ENCODE measurements at places on chromosomes 12 and 14.
A peak's percentile ranks its signal among the peaks of the same experiment; 100 is the strongest.

GRCh38 chr12:41014643-41015020 lies 173.5 kb upstream of the PDZRN4 start:
- DNase-seq, result no peak

DNA sequence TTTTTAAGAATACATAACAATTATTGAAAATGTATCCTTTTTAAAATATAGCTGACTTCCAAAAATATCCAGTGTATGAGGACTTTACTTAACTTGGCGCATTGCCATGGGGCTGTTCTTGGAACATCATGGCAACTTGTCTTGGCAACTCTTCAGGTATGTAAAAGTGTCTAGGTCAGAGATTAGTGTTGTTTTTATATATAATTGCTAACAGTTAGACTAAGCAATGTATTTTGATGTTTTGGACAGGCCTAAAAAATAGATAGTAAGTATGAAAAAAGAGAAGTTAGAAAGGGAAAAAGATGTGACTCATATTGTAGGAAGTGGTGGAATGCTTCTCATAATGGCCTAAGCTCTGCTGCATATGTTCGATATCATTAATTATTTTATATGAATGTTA lies 70.9 kb downstream of the MON2 start:
- DNase-seq, result no peak

DNA sequence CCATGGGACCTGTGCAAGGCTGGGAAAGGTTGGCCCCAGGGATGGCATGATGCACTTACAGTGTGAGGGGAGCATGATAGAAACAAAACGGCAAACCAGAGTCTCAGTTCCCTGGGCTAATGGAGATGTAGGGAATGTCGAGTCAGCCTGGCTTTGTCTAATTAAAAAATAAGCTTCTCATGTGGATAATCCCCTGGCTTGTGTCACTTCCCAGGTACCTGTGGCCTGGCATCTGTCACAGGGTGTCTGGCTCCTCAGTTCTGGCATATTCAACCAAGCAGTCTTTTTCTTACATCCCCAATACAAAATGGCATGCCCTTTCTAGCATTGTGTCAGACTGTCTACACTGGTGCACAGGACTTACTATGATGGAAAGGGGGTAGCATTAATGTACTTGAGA lies 261.4 kb downstream of the GRIN2B start:
- no peak for DNase-seq

DNA sequence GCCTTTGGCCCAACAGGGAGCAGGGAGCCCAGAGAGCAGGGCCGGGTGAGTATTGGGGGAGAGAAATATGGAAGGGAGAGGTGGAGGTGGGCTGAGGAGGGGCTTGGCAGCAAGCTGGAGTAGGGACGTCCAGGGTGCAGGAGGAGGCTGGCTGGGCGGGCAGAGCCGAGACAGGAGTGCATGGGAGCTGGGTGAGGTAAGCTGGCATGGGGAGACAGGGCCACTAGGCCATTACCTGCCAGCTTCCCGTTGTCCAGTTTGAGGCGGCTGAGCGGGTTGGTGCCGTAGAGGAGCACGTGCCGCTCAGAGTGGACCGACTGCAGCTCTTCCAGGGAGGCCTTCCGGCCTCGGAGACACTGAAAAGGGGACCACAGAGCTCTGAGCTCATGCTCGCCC lies 18.3 kb downstream of the SLC48A1 start:
- no peak for DNase-seq

DNA sequence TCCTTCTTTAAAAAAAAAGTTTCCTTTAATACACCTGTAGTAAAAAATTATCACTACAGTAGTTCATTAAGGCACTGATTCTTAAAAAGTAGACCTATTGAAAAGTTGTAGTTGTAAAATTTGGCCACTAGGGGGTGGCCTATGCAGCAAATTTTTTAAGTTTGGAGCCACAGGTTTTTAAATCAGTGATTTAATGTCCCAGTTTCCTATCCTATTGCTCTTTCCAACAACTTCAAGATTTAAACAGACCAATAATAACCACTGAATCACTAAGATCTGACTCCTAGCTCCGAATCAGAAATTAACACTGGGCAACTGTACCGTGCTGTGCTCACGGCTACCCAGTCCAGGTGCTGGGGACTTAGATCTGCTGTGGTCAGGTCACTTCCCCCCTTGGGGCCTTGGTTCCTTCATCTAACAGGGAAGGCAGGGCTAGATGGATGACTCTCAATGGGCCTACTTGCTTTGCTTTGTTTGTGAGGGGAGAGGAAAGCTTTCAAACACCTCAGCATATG lies 279.3 kb downstream of the MED13L start:
- no peak for DNase-seq

DNA sequence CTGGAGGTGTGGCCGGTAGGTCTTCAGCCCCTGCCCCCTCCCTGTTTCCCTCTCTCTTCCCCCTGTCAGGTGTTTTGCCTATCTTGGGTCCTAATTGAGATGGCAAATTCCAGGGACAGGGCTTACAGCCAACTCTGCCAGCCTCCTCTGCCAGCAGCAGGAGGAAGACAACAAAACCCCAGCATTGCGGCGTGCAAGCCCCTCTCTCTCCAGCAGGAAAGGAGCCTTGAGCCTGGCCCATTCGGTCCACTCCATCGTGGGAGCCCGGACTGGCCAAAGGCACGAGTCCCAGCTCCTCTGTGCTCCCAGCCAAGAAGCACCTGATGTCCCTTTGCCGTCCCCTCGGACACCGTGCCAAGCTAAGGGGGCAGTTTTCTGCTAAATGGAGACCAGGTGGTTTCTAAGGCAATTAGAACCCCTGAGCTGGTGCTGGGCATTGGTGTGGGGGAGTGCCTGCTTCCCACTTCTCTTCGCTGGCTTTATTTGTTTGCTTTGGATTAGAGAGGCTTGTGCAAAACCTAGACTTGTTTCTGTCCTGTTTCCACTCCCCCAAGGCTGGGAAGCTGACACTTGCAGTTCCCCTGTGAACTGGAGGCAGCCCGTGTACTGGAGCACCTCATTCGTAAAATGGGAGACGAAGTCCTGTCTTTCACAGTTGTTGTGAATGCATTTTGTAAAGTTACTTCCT lies 57.1 kb upstream of the LHX5 start:
- no peak for DNase-seq

DNA sequence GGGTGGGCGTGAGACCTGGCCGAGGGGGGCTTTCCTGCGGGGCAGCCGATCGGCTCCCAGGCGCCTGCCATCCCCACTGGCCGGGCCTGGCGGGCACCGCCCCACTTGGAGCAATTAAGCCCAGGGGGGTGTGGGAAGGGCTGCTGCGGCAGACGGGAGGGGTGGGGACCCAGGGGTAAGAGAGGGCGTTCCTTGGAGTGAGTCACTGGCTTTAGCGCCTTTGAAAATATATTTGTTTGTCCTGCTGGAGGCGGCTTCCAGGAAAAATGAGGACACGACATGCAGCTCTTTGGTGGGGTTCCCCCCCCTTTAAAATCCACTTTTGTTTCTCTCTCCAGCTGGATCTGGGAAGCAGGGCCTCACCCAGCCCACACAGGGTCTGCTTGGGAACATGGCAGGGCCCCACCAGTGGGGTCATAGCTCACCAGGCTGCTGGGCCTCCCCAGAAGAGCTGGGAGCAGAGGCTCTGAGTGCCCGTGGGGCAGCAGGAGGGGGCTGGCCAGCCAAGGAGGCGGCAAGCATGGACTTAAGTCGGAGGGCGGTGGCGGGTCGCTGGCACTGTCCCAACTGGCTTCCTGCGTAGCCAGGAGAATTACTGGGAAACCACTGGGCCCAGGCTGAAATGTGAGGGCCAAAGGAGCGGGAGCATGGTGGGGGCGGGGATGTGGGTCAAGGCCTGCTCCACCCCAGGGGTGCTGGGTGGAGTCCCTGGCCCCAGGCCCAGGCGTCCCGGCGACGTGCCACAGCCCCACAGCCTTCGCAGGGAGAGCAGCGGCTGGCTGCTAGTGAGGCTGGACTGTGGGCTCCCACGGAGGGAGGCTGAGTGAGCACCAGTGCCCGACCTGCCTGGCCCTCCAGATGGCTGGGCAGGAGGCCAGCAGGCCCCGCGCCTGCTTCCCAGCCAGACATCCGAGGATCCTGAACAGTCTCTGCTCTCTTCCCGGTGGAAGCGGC lies 128.0 kb downstream of the RFLNA start:
- peak; percentile 64 for DNase-seq

- DNase-seq, result no peak
Observed at GRCh38 chr14:100915560-100915959, 12.0 kb upstream of the RTL1 start.

GRCh38 chr12:12138203-12139154 lies 67.7 kb downstream of the BCL2L14 start:
- no peak for DNase-seq

- DNase-seq, result no peak
Observed at GRCh38 chr12:74945771-74946198, 263.9 kb downstream of the KCNC2 start.

DNA sequence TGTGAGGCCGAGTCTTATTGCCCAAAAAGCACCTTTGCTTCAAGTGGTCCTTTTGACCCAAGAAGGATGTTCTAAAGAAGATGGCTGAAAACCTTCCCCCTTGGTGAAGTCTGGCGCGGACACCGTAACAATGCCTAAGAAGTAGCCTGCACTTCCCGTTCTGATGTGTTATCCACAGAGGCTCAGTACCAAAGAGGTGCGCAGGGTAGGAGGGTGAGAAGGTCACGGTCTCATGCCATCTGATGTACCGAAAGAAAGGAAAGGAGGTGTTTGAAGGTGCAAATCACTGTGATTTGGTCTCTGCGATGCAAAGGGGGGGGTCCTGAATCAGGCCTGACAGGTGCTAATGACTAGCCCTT lies 9.9 kb downstream of the PEBP1 start:
- DNase-seq, result no peak

- DNase-seq, result no peak
Observed at GRCh38 chr12:62860501-62861411, 74.2 kb downstream of the PPM1H start.

DNA sequence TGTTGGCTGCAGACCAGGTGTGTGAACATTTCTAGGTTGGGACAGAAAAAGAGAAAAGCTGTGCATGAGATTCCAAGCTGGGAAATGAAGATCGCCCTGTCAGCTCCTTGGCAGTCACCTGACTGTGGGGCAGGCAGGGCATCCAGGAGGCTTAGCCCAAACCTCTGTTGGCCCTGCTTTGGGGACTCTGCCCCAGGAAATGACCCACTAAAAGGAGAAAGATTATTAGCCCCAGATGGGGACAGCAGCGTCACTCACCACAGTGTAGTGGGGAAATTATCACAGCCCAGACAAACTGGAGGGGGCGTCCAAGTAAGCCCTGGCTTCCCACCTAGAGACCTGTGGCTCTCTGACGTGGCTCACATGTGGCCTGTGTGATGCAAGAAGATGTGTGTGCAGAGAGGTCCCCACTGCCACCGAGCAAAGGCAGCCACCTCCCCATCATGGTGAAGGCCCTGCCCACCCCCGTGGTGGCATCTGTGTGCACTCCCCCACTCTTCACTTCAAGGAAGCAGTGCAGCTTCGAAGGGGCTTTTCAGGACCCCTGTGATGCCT lies 39.1 kb downstream of the DIO3 start:
- DNase-seq, result no peak

DNA sequence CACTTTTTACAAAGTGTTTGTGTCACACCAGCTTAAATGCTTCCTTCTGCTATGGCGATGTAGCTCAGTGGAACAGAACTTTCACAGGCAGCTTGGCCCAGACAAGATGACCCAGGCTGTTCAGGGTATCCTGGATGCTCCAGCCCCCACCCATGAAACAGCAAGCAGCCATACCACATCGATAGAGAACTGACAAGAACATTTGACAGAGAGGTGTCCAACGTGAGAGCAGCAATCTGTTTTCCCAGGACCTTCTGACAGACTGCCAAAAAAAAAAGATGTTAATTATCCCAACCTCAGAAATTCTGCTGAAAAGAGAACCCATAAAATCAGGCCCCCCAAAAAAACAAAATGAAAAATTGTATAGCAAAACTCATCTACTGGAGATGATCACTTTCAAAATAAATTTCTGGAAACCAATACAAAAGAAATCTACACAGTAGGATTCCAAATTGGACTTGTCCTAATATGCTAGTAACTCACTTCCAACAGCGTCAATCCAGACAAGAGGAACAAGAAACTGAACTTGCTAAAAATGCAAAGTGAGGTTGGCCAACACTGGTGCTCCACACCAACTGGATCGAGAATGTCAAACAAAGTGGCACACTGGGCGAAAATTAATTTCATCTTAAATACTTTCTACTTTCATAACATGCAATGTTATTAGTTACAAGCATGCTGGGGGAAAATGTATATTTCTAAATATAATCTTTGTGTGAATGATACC lies 118.8 kb downstream of the DPF3 start:
- DNase-seq, result no peak

DNA sequence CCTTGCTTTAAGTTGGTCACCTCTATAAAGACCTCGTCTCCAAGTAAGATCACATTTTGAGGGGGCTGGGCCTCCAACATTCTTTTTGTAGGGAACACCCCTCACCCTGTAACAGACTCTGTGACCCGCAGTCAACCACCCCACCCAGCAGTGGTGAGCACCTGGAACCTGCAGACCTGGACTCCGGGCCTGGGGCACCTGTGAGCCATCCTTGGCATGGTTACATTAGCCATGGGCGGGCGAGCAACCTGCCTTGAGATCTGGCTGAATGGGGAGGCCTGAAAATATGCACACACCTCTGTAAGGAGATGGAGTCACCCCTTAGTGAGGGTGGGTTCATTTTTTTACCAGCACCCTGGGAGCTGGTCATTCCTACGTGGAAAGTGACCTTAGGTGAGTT lies 95.3 kb downstream of the RIMBP2 start:
- no peak for DNase-seq

DNA sequence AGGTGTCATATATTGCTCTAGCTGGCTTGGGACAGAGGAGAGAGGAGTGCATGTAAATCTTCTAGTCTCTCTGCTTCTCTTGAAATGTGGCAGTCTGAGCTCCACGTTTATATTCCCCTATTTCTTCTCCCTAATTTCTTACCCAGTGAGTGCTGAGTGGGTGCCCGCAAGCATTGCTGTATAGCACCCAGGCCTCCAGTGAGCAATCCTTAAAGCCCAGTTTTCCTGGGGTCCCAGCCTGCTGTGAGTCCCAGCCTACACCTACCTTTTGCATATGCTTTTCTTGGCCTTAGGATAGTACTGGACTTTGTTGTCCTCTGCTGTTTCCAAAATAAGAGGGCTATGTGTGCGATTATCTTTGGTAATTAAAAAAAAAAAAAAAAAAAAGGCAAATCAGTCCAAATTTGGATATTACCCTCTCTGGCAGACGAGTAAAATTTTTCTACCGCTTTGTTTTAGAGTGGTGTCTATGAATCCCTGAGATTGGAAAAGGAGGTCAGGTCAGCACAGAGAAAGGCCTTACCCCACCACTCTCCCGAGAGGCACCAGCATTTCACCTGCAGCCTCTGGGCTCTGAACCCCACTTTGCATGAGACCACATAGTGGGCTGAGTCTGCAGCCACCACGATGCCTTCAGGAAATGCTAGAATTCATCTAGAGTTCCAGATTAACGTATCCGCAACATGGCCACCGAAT lies 1.1 kb downstream of the MGST1 start:
- no peak for DNase-seq

- no peak for DNase-seq
Observed at GRCh38 chr14:61573748-61574513, 121.4 kb upstream of the HIF1A start.

- DNase-seq, result no peak
Observed at GRCh38 chr14:89288114-89288513, 128.9 kb downstream of the FOXN3 start.

Measured in GOT3 (cell line).